ENCODE measurements at places on chromosomes 2 and 18. TPM values are rescaled to one million over a fixed set of nuclear protein-coding genes. Genes with fewer than 3 reads are reported as not detected.

Gene SH3RF3
- total RNA-seq: 0.63 TPM

Gene FSHR
- total RNA-seq: not detected

Gene DQX1
- total RNA-seq: 0.20 TPM

Gene GPR45
- total RNA-seq: not detected

Gene EVX2
- not detected for total RNA-seq

Gene CFAP65
- 0.11 TPM for total RNA-seq

Gene HOXD1
- total RNA-seq: not detected

Gene C2orf15
- total RNA-seq: 0.99 TPM

Gene NPHP1
- total RNA-seq: 8.7 TPM

Gene NMUR1
- not detected for total RNA-seq

Gene PKDCC
- total RNA-seq: 21.8 TPM

Gene PLCD4
- 0.90 TPM for total RNA-seq

Gene ZNF396
- total RNA-seq: 0.61 TPM

Gene COLEC12
- not detected for total RNA-seq

Gene DSC2
- 0.86 TPM for total RNA-seq

Gene SCN2A
- not detected for total RNA-seq

Gene CCDC74B
- total RNA-seq: 5.7 TPM

Gene PHOSPHO2
- total RNA-seq: 3.5 TPM

Gene NR4A2
- 2.4 TPM for total RNA-seq

Gene IL18R1
- total RNA-seq: 0.72 TPM

Gene ATL2
- total RNA-seq: 50.9 TPM

Gene TCF23
- total RNA-seq: not detected

Gene GRHL1
- total RNA-seq: 0.70 TPM
